ENCODE measurements at places on chromosomes 1 and 21. TPM values are rescaled to one million over a fixed set of nuclear protein-coding genes. Genes with fewer than 3 reads are reported as not detected.

The TACSTD2 gene
- total RNA-seq: 0.38 TPM

The MIXL1 gene
- not detected for total RNA-seq

- no peak overlapping the region for H3K27ac ChIP-seq
- H3K36me3 ChIP-seq: no peaks in the 10 kb centered on the region
- H3K4me1 ChIP-seq: no peaks in the 10 kb centered on the region
- DNase-seq: no peak
- no peaks in the 10 kb centered on the region for H3K27me3 ChIP-seq
- no peak overlapping the region for H3K4me3 ChIP-seq
Measured at GRCh38 chr1:215476541-215476940, 90.6 kb upstream of the KCTD3 start.

The CGN gene
- total RNA-seq: 0.37 TPM

The AVPR1B gene
- 0.33 TPM for total RNA-seq

The CNKSR1 gene
- total RNA-seq: 2.9 TPM

The LHX8 gene
- total RNA-seq: not detected

The THEM5 gene
- not detected for total RNA-seq

DNA sequence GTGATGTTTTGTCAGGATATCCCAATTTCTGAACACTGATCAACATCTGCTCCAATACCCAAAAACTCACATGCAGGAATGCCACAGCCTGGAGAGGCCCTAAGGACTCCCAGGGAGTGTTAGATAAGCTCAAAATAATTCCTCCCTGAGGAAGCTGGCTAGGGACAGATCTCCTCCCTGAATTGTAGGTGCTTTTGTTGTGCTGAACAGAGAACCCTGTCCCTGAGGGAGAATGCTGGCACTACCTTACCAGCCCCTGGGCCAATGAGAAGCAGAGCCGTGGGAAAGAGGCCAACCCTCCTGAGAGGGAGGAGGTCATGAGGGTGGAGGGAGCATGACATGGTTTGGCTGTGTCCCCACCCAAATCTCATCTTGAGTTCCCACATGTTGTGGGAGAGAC lies 73.6 kb upstream of the PTGFRN start:
- no peak for DNase-seq
- H3K4me3 ChIP-seq: no peak overlapping the region
- H3K36me3 ChIP-seq: no peaks in the 10 kb centered on the region
- no peak overlapping the region for H3K27ac ChIP-seq
- no peaks in the 10 kb centered on the region for H3K4me1 ChIP-seq
- H3K27me3 ChIP-seq: peaks cover 4% of the 10 kb centered on the region

The SPRR1A gene
- not detected for total RNA-seq

DNA sequence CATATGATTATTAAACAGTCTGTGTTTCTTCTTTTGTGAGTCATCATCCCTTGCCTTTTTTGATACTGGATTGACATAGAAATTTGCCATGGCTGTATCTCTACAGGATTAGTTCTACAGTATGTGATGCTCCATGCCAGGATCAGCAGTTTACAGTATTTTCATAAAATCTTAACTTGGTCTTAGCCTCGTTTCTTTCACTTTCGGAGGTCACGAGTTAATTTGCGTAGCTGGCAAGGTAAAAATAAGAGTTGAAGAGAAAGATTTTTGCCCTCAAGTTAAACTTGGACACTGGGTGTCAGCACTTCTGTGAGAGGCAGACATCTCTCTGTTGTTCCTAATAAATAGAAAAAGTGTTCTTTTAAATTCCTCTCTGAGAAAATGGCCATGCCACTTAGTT lies 79.1 kb downstream of the CACNA1E start:
- no peak for DNase-seq
- H3K4me3 ChIP-seq: no peak overlapping the region
- no peaks in the 10 kb centered on the region for H3K4me1 ChIP-seq
- no peaks in the 10 kb centered on the region for H3K27me3 ChIP-seq
- no peaks in the 10 kb centered on the region for H3K36me3 ChIP-seq
- H3K27ac ChIP-seq: no peak overlapping the region

DNA sequence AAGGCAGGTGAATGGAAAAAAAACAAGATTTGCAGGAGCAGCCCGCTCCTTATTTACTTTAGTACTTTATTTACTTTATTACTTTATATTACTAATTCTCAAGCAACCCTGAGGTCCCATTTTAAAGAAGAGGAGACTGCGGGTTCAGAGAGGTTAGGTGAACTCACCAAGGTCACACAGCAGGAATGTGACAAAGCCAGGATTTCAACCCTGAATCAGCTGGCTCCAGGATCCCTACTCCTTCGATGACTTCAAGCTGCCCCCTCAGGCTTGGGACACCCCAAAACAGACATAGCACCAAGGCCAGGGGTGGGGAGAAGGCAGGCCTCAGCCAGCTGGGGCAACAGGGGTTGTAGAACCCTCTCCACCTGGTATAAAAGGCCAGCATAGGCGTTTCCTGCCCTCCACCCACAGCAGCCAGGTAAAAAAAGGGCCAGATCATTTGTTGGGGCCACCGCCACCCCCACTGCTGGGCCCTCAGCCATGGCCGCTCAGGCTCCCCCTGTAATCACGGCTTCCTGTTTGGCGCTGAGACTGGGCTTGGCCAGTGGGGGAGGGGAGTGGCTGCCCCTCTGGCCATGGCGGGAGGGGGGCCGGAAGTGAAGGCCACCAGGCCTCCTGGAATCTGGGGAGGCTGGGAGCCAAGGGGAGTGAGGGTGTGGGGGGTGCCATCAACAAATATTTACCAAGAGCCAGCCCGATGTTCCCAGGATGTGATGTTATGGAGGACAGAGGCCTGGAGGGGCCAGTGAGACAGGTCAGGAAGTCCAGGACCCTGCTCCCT lies 6.6 kb downstream of the SDC3 start:
- no peak overlapping the region for H3K4me3 ChIP-seq
- H3K36me3 ChIP-seq: no peaks in the 10 kb centered on the region
- H3K27ac ChIP-seq: no peak overlapping the region
- DNase-seq: no peak
- H3K4me1 ChIP-seq: no peaks in the 10 kb centered on the region
- H3K27me3 ChIP-seq: peaks cover 54% of the 10 kb centered on the region
